ENCODE measurements at places on chromosomes 1 and 21.

GRCh38 chr1:161038523-161039153 lies at the start of gene TSTD1:
TSS of gene TSTD1 (minus strand) at chr1:161038964. CDS start at chr1:161038889, 75 bp downstream.
- peaks cover 59% of the 10 kb centered on the region for H3K4me1 ChIP-seq
- peak; percentile 89 for DNase-seq
- no peaks in the 10 kb centered on the region for H3K27me3 ChIP-seq
- peak within 1 kb of the TSS; percentile 91 for H3K4me3 ChIP-seq

- no peaks in the 10 kb centered on the region for H3K27me3 ChIP-seq
- H3K27ac ChIP-seq, result no peak overlapping the region
- H3K4me3 ChIP-seq, result no peak overlapping the region
- no peaks in the 10 kb centered on the region for H3K36me3 ChIP-seq
Measured at GRCh38 chr1:184497959-184498723, 111.3 kb downstream of the C1orf21 start.

DNA sequence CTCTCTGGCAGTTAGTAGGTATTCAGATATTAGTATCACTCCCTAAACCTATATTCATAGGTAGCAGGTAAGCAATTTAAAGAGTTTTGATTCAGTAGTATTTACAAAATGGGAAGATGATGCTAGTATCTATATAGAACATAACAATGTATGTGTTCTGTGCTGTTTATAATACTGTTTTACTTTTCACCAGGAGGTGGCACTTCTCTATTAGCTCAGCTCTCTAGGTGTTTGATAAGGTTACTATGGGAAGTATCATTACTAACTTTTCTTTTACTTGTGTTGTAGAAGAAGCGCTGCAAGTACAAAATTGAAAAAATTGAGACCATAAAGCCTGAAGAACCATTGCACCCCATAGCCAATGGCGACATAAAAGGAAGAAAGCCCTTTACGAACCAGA lies 49.4 kb upstream of the FASLG start:
- DNase-seq, result no peak
- no peak overlapping the region for H3K4me3 ChIP-seq
- H3K27ac ChIP-seq, result no peak overlapping the region

DNA sequence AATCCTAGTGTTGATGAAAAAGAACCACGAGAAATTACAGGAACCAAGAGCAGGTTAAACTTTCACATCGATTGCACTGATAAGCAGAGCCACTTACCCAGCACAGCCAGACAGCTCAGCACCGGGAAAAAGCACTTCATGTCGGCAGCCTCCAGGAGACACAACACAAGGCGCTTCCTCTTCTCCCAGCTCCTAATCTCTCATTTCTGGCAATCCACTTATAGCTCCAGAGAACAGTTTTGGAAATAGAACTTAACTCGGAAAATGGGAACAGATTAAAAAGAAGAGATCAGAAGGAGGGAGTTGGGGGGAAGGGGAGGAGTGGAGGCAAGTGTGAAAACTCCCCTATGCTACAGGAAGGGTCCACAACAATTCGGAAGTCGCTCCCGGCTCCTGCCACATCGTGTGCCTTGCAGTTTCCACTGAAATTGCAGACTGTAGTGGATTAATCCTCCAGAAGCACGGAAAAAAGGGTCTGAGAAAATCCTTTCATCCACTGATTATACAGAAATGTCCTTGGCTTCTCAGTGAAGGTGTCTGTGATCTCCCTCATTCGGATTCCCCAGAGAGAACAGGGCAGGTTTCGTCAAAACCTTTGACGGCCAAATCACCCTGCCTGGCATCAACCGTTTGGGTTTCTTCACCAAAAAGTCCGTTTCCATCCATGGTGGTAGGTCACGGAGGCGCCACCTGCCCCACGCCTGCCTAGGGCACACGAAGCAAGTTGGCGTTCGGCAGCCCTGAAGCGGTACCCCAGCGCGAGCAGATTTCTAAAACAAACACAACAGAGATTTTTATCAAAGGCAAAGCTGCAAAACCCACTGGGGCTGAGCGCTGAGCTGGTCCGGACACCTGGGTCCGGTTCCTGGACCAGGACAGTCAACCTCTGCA lies 1.1 kb downstream of the IGSF3 start:
- H3K36me3 ChIP-seq, result no peaks in the 10 kb centered on the region
- peaks cover 23% of the 10 kb centered on the region for H3K4me1 ChIP-seq
- no peak for DNase-seq
- peaks cover 11% of the 10 kb centered on the region for H3K27me3 ChIP-seq

DNA sequence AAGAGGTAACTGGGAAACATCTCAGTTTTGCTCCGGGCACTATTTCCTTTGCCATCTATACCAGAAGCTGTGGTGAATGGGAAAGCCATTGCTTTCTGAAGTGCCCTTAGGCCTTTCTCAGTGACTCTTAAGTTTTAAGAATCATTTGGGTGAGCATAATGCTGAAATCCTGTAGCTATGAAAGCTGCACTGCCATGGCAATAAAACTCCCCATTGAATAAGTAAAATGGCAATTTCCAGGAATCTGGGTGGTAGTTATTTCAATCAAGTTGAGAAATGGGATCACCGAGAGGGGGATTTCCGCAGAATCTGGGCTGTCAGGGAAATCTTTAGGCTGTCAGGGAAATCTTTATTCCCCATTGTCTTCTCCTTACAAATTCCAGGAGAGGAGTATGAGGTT lies 26.8 kb upstream of the MACF1 start:
- no peaks in the 10 kb centered on the region for H3K36me3 ChIP-seq
- no peak overlapping the region for H3K4me3 ChIP-seq
- H3K4me1 ChIP-seq, result 0 out of 2 replicates have a peak, but pooled peaks cover under 1% of the 10 kb centered on the region
- H3K27ac ChIP-seq, result no peak overlapping the region

DNA sequence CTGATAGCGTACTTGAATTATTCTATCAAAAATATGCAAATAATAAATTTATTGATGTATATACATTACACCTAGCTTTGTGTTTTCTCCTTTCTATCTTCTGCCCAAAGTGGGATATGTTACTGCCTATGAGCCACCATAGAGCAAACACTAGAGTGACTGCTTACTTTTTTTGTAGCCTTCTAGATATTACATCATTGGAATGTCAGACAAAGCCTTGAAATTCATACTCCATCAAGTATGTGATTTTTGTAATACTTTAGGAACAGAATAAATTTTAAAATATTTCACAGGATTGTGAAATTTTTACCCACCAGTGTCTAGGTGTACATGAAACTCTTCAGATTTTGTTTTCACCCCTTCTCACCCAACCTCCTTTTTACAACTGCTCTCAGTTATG lies 787.6 kb downstream of the USP25 start:
- DNase-seq, result no peak
- H3K36me3 ChIP-seq, result no peaks in the 10 kb centered on the region
- H3K27me3 ChIP-seq, result no peaks in the 10 kb centered on the region
- no peaks in the 10 kb centered on the region for H3K4me1 ChIP-seq
- H3K4me3 ChIP-seq, result no peak overlapping the region

DNA sequence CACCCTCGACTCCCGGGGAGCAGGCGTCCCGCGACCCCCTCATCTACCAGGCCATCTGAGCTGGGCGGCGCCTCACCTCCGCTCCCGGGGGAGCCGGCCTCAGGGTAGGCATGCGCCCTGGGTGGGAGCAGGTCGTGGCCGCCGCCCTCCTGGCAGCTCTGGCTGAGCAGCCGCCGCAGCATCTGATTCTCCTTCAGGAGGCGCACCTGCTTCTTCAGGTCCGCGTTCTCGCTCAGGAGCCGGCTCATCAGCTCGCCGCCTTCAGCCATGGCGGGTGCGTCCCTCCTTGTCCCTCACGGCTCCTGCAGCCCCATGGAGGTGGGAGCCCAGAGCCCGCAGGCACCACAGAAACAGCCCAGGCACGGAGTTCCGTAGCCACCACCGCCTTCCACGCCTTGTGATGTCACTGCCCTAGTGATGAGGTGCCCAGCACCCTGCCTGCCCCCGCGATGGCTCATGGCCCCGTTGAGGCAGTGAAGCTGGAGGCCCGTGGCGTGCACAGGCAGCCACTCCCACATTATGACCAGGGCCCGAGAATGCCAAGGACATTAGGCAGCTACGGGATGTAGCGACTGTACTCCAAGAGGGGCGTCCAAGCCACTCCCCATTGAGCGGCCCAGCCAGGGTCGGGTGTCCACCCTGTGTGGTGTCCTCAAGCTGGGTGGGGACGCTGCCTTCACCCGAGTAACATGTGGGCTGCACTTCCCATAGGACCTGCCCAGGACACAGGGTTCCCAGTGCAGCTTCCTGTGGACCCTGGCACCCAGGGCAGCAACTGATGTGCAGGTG lies 1.5 kb downstream of the SPATC1L start:
- H3K4me1 ChIP-seq, result peaks cover 8% of the 10 kb centered on the region
- DNase-seq, result no peak
- H3K27ac ChIP-seq, result no peak overlapping the region
- no peaks in the 10 kb centered on the region for H3K36me3 ChIP-seq
- H3K4me3 ChIP-seq, result no peak overlapping the region

DNA sequence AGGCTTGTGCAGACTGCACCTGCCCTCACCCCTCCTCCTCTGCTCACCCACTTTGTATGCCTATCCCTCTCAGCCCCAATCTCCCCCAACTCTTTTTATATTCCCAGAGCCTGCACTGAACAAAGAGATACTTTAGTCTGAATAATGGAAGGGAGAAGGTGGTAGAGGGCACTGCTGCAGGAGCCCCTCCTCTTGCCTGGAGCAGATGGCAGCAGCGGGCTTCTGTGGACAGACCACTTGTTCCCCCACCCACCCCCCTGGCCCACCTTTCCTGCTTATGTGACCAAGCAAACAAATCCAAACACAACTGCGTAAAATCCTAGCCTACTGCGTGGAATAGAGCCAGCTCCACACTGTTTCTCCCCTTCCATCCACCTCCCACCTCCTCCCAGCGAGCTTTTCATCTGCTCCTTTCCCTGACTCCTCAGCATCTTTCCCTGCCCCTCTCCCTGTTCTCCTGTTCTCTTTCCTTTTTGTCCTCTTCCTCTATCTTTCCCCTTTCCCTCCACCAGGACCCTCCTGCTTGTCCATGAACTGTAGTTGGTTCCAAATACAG lies 27.5 kb downstream of the RGS8 start:
- no peaks in the 10 kb centered on the region for H3K4me1 ChIP-seq
- H3K4me3 ChIP-seq, result no peak overlapping the region

GRCh38 chr21:42652527-42653230 lies 742 bp upstream of the PDE9A start:
- no peak overlapping the region for H3K4me3 ChIP-seq
- H3K36me3 ChIP-seq, result no peaks in the 10 kb centered on the region
- peaks cover 35% of the 10 kb centered on the region for H3K27me3 ChIP-seq
- peaks cover 24% of the 10 kb centered on the region for H3K4me1 ChIP-seq
- H3K27ac ChIP-seq, result no peak overlapping the region

DNA sequence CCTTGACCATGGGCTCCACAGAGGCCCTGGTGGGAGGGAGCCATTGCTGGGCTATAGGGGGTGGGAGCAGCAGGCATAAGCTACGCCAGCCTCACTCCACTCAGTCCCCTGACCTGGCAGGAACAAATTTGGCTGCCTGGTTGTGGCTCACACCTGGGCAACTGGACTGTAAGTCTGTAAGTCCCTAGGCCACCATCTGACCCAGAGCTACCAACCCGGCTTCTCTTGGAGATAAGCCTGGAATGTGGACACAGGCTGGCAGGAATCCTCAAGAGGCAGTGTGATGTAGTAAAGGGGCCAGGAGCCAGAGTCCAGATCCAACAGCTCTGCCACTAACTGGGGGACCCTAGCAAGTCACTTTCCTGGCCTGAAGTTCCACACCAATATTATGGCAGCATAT lies 11.4 kb downstream of the NCF2 start:
- no peak overlapping the region for H3K4me3 ChIP-seq
- H3K36me3 ChIP-seq, result no peaks in the 10 kb centered on the region
- no peak for DNase-seq
- H3K27ac ChIP-seq, result 0 out of 2 replicates have a peak overlapping the region, but pooled peaks have one; percentile 51
- peaks cover 17% of the 10 kb centered on the region for H3K4me1 ChIP-seq
- H3K27me3 ChIP-seq, result no peaks in the 10 kb centered on the region

DNA sequence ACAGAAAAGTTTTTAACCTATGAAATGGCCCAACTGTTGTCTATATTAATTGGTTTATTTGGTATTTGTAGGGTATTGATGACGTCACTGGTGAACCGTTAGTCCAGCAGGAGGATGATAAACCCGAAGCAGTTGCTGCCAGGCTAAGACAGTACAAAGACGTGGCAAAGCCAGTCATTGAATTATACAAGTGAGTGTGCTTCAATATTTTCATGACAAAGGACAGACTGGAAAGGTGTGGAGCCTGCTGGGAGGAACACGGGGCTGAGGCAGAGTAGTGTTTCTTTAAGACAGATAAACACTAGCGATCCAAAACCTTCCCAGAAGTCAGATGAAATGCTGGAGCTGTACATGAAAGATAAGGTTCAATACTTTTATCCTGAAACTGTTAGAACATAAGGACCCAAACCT lies 76.7 kb downstream of the AK4 start:
- no peak overlapping the region for H3K27ac ChIP-seq
- H3K4me1 ChIP-seq, result no peaks in the 10 kb centered on the region
- H3K4me3 ChIP-seq, result no peak overlapping the region
- no peaks in the 10 kb centered on the region for H3K36me3 ChIP-seq

- no peaks in the 10 kb centered on the region for H3K4me1 ChIP-seq
- no peak overlapping the region for H3K27ac ChIP-seq
- H3K27me3 ChIP-seq, result no peaks in the 10 kb centered on the region
- no peak overlapping the region for H3K4me3 ChIP-seq
- peak; percentile 16 for DNase-seq
- no peaks in the 10 kb centered on the region for H3K36me3 ChIP-seq
Measured at GRCh38 chr1:11339346-11340232, 66.6 kb downstream of the UBIAD1 start.

- H3K36me3 ChIP-seq, result peaks cover 11% of the 10 kb centered on the region
- peak overlapping the region; percentile 46 for H3K4me3 ChIP-seq
Measured at GRCh38 chr1:25993197-25993951, 4.5 kb downstream of the PAFAH2 start.

- no peak for DNase-seq
- H3K36me3 ChIP-seq, result peaks cover 89% of the 10 kb centered on the region
- no peak overlapping the region for H3K27ac ChIP-seq
- no peaks in the 10 kb centered on the region for H3K4me1 ChIP-seq
- H3K27me3 ChIP-seq, result no peaks in the 10 kb centered on the region
Measured at GRCh38 chr1:40270152-40270834, 12.3 kb downstream of the ZMPSTE24 start.

GRCh38 chr21:37758982-37759381 lies 157.3 kb downstream of the KCNJ6 start:
- H3K4me3 ChIP-seq, result no peak overlapping the region
- peaks cover 5% of the 10 kb centered on the region for H3K27me3 ChIP-seq
- no peaks in the 10 kb centered on the region for H3K36me3 ChIP-seq

DNA sequence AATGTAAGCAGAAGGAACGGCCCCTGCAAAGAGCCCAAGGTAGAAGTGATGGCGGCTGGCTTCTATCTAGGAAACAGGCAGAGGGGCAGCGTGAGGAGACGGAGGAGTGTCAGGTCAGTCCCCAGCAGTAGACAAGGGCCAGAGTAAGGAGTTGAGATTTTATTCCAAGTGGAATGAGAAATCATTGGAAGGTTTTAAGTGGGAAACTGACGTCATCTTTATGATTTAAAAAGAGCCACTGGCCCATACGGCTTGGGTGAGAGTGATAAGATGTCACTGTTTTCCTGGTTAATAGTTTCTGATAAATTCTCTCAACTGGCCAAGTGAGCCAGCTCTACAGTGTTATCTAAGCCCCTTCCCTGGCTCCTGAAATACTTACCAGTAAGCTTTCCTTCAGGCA lies 103.2 kb upstream of the CAMK1G start:
- no peak overlapping the region for H3K27ac ChIP-seq
- DNase-seq, result no peak
- no peak overlapping the region for H3K4me3 ChIP-seq
- no peaks in the 10 kb centered on the region for H3K27me3 ChIP-seq

All from DND-41 (cell line).